Stomach (tissue), 19 donors: ENCODE measurements at places on chromosomes 2 and 18. TPM values are rescaled to one million over a fixed set of nuclear protein-coding genes. Genes with fewer than 3 reads are reported as not detected.

The SNORC gene
- 1.3 TPM for total RNA-seq

The LIMS4 gene
- total RNA-seq = not detected

The KIAA2012 gene
- total RNA-seq = not detected

The VWC2L gene
- total RNA-seq = not detected

The NEU2 gene
- not detected for total RNA-seq

The SPATA3 gene
- total RNA-seq = not detected

The POLR1A gene
- 26.4 TPM for total RNA-seq

The MAP4K4 gene
- 71.6 TPM for total RNA-seq

The C2orf15 gene
- not detected for total RNA-seq

The ELOA2 gene
- not detected for total RNA-seq

The CAPN10 gene
- total RNA-seq = 197 TPM

The SERPINB13 gene
- total RNA-seq = not detected

The LDLRAD4 gene
- total RNA-seq = 8.8 TPM

The NIFK gene
- total RNA-seq = 58.0 TPM

The KLHL41 gene
- not detected for total RNA-seq

The NEU4 gene
- total RNA-seq = 415 TPM

The TMEM169 gene
- total RNA-seq = 0.55 TPM

The SANBR gene
- total RNA-seq = 48.7 TPM

The NMUR1 gene
- 0.92 TPM for total RNA-seq

The KIF5C gene
- 4.3 TPM for total RNA-seq

The SLC19A3 gene
- 3.6 TPM for total RNA-seq

The TBR1 gene
- total RNA-seq = not detected

The DIPK1C gene
- total RNA-seq = 2.3 TPM

The ITPRID2 gene
- total RNA-seq = 209 TPM

The PAX3 gene
- total RNA-seq = not detected

The PTGR3 gene
- total RNA-seq = 19.3 TPM

The CTLA4 gene
- total RNA-seq = not detected

The ABCB11 gene
- not detected for total RNA-seq

The CRYGC gene
- not detected for total RNA-seq

The COX5B gene
- total RNA-seq = 935 TPM

The ADRA2B gene
- total RNA-seq = not detected

The TMEM178A gene
- 7.0 TPM for total RNA-seq

The COLEC12 gene
- 8.0 TPM for total RNA-seq

The SCN9A gene
- 24.3 TPM for total RNA-seq

The RMC1 gene
- 34.1 TPM for total RNA-seq

The B3GNT2 gene
- total RNA-seq = 62.5 TPM

The SLC35F6 gene
- 40.9 TPM for total RNA-seq

The UGT1A10 gene
- 8.4 TPM for total RNA-seq

The HOXD1 gene
- 0.18 TPM for total RNA-seq

The MARCO gene
- total RNA-seq = 1.5 TPM

The RHBDD1 gene
- total RNA-seq = 5.4 TPM

The CRYGD gene
- not detected for total RNA-seq

The PAX8 gene
- total RNA-seq = 6.5 TPM

The C2orf66 gene
- not detected for total RNA-seq

The IRS1 gene
- 15.6 TPM for total RNA-seq

The BCL11A gene
- 20.5 TPM for total RNA-seq

The ARHGAP25 gene
- total RNA-seq = not detected

The GNLY gene
- not detected for total RNA-seq

The SP140L gene
- total RNA-seq = 17.5 TPM

The ADAM23 gene
- 0.87 TPM for total RNA-seq
